ENCODE measurements at places on chromosomes 4 and X. TPM values are rescaled to one million over a fixed set of nuclear protein-coding genes. Genes with fewer than 3 reads are reported as not detected.

GRCh38 chr4:86484241-86484640 lies 109.9 kb upstream of the PTPN13 start:
- no peak for DNase-seq

- no peak for DNase-seq
Measured at GRCh38 chrX:28802625-28803024, 215.4 kb downstream of the IL1RAPL1 start.

DNA sequence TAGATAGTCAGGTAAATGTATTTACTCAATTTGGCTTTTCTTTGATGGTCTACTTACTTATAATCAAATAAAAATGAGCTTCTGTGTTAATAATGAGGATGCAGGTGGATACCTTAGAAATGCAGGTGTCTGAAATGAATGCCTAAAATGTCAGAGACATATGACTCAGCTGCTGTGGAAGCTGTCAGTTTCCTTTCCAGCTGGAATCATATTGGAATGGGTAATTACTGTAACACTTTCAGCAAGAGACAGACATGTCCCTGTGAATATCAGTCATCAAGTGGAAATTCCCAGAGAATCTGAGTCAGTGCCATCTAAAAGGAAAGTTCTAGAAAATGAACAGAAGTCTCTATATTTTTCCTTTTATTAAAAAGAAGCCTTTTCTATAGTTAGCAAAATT lies 783.0 kb upstream of the AADAT start:
- no peak for DNase-seq

- DNase-seq: peak; percentile 46
Measured at GRCh38 chr4:56680266-56680665, 830 bp downstream of the HOPX start.

DNA sequence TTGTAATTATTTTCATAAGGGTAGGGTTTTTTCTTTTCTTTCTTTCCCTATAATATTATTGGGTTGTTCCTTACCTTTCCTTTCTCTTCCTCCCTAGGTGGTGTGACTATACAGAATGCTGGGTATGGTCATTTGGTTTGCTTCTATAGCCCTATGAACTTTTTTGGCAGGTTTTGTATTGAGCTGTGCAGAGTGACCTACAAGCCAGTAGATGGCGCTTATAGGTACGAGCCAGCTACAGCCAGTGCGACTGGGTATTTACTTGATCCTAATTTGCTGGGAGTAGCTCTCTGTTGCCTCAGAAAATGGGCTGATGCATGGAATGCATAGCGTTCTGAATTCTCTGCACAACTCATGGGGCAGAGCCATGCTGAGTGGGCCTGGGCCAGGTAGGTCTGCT lies 423.3 kb downstream of the MAGEE1 start:
- no peak for DNase-seq

DNA sequence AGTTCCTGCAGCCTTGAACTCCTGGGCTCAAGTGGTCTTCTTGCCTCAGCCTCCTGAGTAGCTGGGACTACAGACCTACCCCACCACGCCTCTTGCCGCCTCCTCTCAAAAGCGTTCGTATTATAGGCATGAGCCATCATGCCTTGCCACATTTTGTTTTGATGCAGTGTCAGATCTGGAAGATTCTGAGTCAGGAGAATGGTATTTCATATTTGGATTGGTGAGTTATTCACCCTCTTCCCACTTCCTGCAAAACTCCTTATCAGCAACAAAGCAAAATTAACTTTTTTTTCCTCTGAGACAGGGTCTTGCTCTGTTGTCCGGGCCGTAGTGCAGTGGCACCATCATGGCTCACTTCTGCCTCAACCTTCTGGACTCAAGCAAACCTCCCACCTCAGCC lies 29.6 kb downstream of the REST start:
- no peak for DNase-seq

Gene CENPU
- 0.44 TPM for total RNA-seq

Gene RBM3
- 202 TPM for total RNA-seq

Gene PCDH7
- total RNA-seq: 12.9 TPM

Gene CPZ
- 0.78 TPM for total RNA-seq

Gene AREG
- total RNA-seq: 54.7 TPM
